ENCODE measurements at places on chromosomes 7 and 10. TPM values are rescaled to one million over a fixed set of nuclear protein-coding genes. Genes with fewer than 3 reads are reported as not detected.

SYT15B gene
- total RNA-seq, result 2.0 TPM

ZNF365 gene
- total RNA-seq, result 0.56 TPM

GIMAP4 gene
- total RNA-seq, result 2.1 TPM

OR2A42 gene
- total RNA-seq, result under 0.01 TPM

NPY4R gene
- total RNA-seq, result not detected

VENTX gene
- total RNA-seq, result 0.13 TPM

CEP55 gene
- total RNA-seq, result 7.6 TPM

SKIDA1 gene
- total RNA-seq, result 0.57 TPM

CISD1 gene
- 25.1 TPM for total RNA-seq

PALD1 gene
- 2.6 TPM for total RNA-seq

GIMAP6 gene
- 5.4 TPM for total RNA-seq

PRKCQ gene
- total RNA-seq, result 0.76 TPM

CCZ1B gene
- 46.9 TPM for total RNA-seq

SCIN gene
- total RNA-seq, result 19.5 TPM

SH2D4B gene
- total RNA-seq, result not detected

OR9A2 gene
- not detected for total RNA-seq

ASZ1 gene
- not detected for total RNA-seq

IGFBP3 gene
- total RNA-seq, result 11.8 TPM

ELMO1 gene
- total RNA-seq, result 8.3 TPM

CALML3 gene
- total RNA-seq, result 799 TPM

TMEM196 gene
- total RNA-seq, result not detected

CSGALNACT2 gene
- total RNA-seq, result 4.8 TPM

COBL gene
- total RNA-seq, result 6.1 TPM

ALOX5 gene
- total RNA-seq, result 22.4 TPM

IKZF1 gene
- total RNA-seq, result 29.6 TPM

BLOC1S2 gene
- 38.3 TPM for total RNA-seq

SLC35G1 gene
- total RNA-seq, result 3.4 TPM

ADIRF gene
- total RNA-seq, result 23.8 TPM

CAMK1D gene
- 8.9 TPM for total RNA-seq

ERVW-1 gene
- not detected for total RNA-seq

SMKR1 gene
- total RNA-seq, result not detected

IGF2BP3 gene
- 9.3 TPM for total RNA-seq

NKX1-2 gene
- total RNA-seq, result 2.3 TPM

TMEM176A gene
- 2.5 TPM for total RNA-seq

OR2A12 gene
- not detected for total RNA-seq

LDB1 gene
- 26.8 TPM for total RNA-seq

ACSL5 gene
- total RNA-seq, result 15.9 TPM

GCK gene
- total RNA-seq, result not detected

GNG11 gene
- 0.61 TPM for total RNA-seq

NUTM2E gene
- total RNA-seq, result not detected

OLAH gene
- 4.5 TPM for total RNA-seq

SPDYE5 gene
- not detected for total RNA-seq

VAX1 gene
- not detected for total RNA-seq

TSPAN13 gene
- total RNA-seq, result 16.7 TPM

NT5C3A gene
- 13.1 TPM for total RNA-seq
